Ecto neural progenitor cell (in vitro differentiated cells): ENCODE measurements at places on chromosomes 16 and 17.

DNA sequence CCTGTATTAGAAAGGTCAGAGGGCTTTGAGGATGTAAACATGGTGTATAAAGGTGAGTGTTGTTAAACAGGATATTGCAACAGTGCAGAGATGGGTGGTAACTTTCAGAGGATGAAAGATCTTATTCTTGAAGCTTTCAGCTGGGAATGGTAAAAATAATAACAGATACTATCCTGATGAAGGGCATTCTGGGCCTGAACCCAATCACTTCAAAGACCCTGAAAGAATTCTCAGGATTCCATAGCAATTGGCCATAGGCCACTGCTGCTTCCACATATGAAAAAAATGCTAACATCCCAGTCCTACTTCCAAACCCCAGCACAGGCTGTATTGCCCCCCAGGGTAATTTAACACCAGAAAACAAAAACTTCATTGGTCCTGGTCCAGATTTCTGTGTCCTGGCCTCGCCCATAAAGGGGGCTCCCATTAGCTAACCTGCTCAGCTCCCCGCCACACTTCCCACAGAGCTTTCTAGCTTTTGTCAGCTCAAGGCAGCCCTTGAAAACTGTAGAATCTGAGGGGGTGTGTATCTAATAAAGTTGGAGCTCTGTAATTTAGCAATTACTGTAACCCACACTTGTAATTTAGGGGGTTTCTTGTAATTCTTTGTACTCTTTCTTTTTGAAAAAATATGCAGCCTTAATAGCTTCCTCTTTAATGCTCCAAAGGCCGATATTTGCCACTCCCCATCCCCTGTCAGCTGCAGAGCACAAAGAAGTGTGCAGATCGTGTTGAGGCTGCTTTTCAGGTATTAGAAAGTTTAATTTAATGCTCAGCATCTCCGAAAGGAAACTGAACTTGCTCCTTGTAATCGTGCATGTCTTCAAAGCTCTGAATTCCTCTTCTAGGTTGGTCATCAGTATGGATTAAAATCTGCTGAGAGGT, 371.5 kb downstream of the SEC14L1 start:
- no peak for DNase-seq

GRCh38 chr16:85750146-85750826, 610 bp downstream of the C16orf74 start:
- DNase-seq, result peak; percentile 67

DNA sequence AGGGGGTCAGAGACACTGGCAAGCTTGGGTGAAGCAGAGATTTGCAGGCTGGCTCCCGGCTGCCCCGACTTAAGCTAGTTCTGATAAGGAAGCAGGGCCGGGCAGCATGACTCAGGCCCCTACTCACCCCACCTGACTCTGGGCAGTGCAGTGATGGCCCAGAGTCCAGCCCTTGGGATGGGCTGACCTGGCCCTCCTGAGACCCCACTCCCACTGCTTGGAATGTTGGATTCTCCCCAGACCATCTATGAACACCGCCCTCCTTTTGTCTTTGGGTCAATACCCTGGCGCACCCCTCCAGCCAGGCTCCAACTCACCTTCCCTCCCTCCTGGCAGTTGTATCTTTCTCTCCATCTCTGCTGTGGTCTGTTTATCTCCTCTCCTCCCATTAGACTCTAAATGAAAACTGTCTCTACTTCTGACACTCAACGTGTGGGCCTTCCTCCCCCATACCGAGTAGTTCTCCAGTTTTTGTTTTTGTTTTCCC, 21.0 kb downstream of the LGALS3BP start:
- DNase-seq, result no peak

DNA sequence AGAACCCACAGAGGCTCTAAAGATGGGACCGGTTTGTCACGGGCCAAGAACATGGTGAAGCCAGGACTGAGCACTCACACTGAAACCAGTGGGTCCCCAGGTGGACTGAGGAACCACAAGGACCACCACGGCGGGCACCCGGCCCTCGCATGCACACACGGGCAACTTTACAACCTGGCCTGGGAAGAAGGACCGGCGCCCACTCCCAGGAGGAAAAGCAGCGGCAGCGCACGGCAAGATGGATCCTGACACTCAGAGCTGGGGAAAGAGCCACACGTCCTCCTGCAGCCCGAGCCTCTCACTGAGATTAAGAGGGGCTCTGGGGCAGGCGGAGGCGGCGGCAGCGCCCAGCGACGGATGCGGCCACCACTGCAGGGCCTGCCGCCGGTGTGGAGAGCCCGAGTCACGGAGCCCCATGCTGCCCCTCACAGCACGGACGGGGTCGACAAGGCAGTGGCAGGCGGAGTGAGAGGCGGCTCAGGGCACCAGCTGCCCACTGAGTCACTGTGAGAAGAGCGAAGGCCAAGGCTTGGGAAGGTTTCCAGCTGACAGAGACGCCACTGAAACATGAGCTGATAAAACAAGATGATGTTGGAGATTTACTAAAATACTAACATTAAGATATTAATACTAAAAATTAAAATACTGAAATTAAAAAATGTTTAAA, 118.3 kb downstream of the ANKRD11 start:
- no peak for DNase-seq

GRCh38 chr16:50318796-50319578, 49.8 kb downstream of the BRD7 start:
- no peak for DNase-seq

- DNase-seq, result no peak
Observed at GRCh38 chr17:50920891-50921586, 54.9 kb upstream of the TOB1 start.

GRCh38 chr17:18129041-18129502, 20.5 kb downstream of the MYO15A start:
- no peak for DNase-seq

- peak; percentile 72 for DNase-seq
Observed at GRCh38 chr17:28612936-28613872, 781 bp downstream of the RSKR start.
